ENCODE measurements at places on chromosomes 1 and 21. TPM values are rescaled to one million over a fixed set of nuclear protein-coding genes. Genes with fewer than 3 reads are reported as not detected.

The LHX8 gene
- not detected for total RNA-seq

The CYP4B1 gene
- total RNA-seq: not detected

The TSPEAR gene
- not detected for total RNA-seq

The OLIG1 gene
- total RNA-seq: not detected

The LCE3D gene
- total RNA-seq: not detected

The USH2A gene
- not detected for total RNA-seq

The POGK gene
- 23.1 TPM for total RNA-seq

The C1QB gene
- not detected for total RNA-seq

The CD5L gene
- not detected for total RNA-seq

The ETV3L gene
- not detected for total RNA-seq

The OR11L1 gene
- total RNA-seq: not detected

The ESRRG gene
- not detected for total RNA-seq

The KRTAP21-2 gene
- not detected for total RNA-seq

The PER3 gene
- total RNA-seq: 3.5 TPM

The TCHHL1 gene
- not detected for total RNA-seq

The SPATA1 gene
- 1.8 TPM for total RNA-seq

The MYOM3 gene
- total RNA-seq: under 0.01 TPM

The PPP1R8 gene
- 34.2 TPM for total RNA-seq

The SLC1A7 gene
- total RNA-seq: not detected

Data from subcutaneous preadipocyte (primary cell).